ENCODE measurements at places on chromosomes 4 and X. TPM values are rescaled to one million over a fixed set of nuclear protein-coding genes. Genes with fewer than 3 reads are reported as not detected.

DNA sequence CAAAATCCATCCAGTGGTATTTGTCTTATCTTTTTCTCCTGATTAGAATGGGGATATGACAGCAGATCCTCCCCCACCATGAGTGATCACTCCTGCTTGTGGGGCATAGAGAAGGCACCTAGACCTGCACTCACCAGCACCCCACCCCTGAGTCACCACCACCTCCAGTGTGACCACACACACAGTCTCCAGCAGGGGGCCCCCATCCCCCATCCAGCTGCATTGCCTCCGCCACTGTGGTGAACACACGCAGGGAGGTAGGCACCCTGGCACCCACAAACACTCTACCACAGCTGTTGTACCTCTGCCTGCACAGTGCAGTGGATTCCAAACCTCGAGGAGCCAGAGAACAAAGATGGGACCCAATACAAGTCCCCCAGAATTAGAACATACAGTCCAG is 9.0 kb upstream of the MAGEA8 start:
- no peak for DNase-seq

DNA sequence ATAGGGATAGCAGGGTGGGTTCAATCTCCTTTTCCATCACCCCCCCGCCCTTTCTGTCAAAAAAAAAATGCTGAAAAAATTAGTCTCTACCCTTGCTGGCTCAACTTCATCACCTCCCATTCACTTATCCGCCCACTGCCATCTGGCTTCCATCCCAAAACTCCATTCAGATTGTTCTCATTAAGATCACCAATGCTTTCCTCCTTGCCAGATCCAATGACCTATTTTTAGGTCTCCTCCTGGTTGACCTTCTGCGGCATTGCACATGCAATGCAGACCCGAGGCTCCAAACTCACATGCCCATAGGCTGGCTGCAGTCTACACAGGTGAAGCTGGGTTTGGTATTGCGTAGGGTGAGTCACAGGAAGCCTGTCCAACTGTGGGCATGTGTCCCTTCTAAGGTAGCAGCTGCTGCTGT is 21.1 kb upstream of the STIM2 start:
- DNase-seq: peak; percentile 25

- DNase-seq: no peak
Measured at GRCh38 chr4:159593681-159594080, 490.8 kb downstream of the RAPGEF2 start.

DNA sequence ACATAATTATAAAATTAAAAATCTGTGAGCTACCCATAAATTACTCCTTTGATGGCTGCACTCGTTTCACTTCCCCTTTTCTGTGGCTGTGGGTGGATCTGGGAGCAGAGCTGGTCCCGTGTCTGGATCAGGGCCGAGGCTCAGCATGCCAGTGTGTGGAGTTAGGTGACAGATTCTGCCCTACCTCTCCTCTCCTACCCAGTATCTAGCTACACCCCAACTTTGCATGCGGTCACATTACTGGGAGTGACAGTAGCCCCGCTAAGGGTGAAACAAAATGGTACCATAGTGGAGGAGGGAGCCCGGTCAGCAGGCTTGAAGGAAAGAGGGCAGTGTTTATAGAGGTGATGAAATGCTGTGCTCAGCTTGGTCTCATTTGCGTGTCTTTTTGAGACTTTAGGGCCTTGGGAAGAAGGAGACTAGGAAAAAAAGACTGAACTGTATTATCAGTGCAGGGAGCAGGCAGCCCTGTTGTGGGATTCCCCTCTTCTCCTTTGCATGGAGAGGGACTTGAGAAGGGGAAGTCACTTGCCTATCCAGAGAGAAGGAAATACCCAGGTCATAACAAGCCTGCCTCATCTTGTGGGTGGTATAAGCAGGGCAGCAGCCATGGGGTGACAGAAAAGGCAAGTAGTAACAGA is 48.4 kb downstream of the ARHGAP10 start:
- DNase-seq: no peak

DNA sequence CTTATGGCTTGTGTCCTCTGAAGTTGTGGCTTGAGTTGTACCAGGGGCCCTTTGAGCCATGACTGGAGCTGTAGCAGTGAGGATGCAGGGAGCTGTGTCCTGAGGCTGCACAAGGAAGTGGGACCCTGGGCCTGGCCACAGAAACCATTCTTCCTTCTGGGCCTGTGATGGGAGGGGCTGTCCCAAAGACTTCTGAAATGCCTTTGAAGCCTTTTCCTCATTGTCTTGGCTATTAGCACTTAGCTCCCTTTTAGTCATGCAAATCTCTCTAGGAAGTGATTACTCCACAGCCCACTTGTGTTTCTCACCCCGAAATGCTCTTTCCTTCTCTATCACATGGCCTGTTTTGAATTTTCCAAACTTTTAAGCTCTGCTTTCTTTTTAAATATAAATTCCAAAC is 92.4 kb downstream of the FHDC1 start:
- DNase-seq: no peak

- peak; percentile 83 for DNase-seq
Measured at GRCh38 chrX:2325076-2325784, 175.5 kb downstream of the DHRSX start.

DNA sequence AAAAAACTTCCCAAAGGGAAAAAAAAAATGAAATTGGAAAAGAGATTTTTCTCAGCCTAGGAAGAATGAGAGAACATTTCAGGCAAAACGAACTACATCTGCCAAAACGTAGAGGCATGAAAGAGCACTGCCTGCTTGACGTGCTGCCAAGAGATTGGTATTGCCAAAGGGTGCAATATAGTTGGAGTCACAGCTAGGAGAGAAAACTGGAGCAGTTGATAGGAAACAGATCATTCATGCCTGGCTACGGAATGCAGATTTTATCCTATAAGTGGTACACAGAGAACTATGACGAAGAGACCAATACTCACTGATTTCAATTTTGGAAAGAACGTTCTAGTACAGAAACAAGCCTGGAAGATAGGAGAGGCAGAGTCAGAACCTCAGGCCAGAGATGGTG is 68.4 kb upstream of the IQCM start:
- peak; percentile 24 for DNase-seq

- no peak for DNase-seq
Measured at GRCh38 chr4:148445860-148446330, 3.7 kb upstream of the NR3C2 start.

DNA sequence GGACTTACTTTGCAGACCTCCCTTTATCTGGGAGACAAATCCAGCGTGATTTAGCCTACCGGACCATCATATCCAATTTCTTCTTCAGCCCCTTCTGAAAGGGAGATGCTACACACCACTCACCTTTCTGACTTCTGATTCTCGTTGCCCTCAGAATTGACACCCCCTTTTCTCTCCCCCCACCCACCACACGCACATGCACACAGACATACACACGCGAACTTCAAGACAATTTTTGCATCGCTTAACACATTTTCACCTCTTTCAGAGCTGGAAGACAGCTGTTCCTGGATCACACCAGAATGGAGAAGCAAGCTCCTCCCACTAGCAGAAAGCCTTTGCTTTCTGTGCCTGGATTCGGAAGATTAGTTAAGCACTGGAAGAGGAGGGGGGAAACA is 1.0 kb upstream of the SNCA start:
- no peak for DNase-seq

DNA sequence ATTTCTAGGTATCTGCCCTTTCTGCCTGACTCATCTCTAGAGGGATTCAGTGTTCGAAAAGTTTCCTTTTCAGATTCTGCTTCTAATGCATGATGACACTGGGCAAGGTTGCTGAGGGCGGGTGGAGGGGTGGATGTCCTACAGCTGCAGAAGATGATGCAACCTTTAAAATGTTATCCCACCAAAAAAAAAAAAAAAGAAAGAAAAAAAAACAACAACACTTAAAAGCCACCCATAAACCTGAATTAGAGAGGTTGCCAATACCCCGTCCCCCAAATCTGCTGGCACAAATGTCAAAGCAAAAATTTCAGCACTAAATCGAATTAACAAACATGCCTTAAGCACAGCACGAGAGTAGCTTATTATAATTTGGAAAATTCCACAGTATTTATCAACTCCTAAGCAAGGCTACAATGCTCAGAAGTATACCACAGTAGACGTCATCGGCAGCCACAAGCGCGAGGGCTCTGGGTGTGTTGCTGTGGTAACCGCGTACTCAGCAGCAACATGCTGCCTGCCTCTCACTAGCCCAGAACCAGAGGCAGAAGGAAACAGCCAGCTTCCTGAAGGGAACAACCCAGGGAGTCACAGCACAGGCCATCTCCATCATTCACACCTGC is 167.5 kb upstream of the MAP3K15 start:
- DNase-seq: peak; percentile 22

GRCh38 chr4:107993969-107994368 is 4.3 kb downstream of the HADH start:
- DNase-seq: no peak

DNA sequence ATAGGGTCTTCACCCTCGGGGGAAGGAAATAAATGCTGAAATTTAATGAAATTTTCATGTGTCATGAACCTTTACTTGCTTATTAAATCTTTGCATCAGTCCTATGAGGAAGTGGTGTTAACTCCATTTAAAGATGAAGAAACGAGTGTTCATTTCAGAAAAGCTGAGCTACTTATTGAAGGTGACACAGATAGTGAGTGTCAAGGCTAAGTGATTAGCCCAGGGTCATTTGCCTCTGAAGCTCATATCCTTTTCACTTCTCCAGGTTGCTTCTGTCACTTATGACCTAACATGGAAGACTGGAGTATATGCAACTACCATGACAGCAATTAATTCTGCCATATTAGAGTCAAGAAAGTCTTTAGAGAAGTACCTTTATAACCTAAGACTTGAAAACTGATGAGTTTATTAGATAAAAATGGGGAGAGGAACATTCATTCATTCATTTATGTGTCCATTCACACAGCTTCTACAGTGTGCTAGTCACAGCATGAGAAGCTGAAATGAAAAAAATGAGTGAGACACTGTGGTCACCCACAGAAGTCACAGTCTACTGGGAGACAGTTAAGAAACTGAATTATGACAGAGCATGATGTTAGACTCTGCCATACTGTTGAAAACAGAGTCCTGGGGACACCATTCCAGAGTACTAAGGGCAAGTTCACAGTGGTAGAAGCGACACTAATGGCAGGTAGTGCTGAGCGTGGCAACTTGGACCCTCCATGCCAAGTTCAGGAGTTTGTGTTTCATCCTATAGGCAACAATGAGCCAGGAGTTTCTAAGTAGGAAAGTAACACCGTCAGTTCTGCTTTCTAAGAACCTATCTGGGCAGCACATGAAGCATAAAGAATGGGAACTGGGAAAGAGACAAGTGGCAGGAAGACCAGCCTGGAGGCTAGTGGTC is 21.3 kb downstream of the ALPK1 start:
- no peak for DNase-seq

DNA sequence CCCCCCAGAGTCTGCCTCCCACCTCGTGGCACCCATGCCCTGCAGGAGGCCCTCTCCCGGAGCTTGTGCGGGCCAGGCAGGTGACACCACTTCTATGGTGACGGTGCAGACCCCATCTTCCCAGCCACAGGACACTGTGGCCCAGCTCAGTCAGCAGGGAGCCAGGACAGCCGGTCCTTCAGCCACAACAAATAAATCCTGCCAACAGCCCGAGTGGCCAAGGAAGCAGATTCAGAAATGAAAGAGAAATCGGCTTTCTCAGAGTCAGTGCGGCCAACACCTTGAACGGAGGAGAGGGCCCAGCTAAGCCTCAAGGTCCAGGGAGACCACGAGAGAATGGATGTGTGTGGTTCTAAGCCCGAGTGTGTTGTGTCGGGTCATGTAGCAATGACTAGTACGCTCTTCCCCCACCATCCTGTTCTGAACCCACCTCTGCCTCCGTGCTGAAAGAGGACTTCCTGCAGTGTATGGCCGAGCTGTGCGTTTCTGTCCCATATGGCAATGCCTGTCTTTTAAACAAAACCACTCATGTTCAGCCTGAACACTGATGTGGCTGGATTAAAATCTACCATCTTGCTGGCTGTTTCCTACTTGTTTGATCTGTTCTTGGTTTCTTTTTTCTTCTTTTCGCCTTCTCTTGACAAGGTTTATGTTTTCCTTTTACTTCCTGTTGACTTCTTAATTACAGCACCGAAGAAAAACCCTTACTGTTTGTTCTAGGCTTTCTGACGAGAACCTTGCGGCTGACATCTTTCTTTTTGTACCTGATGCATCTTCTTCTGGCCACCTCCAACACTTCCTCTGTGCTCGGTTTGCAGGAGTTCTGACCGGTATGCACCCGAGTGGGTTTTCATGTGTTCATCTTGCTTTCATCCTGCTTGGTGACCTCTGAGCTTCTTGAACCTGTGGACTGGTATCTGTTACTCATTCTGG is 53.1 kb downstream of the GAK start:
- DNase-seq: no peak

DNA sequence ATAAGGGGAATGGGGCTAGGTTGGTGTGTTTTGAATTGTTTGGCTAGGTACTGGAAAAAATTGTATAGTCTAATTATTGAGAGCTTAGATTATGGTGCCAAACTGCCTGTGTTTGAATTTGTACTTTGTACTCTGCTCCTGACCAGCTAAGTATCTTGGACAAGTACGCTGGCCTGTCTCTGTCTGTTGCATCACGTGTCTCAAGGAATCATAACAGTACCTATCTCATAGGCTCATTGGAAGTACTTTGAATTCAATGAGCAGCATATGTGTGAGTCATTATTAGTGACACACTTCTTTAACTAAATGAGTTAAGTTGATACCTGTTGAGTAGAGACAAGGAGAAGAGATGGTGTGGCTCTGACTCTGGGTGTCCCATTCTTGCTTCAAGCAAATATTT is 69.5 kb upstream of the MND1 start:
- no peak for DNase-seq

DNA sequence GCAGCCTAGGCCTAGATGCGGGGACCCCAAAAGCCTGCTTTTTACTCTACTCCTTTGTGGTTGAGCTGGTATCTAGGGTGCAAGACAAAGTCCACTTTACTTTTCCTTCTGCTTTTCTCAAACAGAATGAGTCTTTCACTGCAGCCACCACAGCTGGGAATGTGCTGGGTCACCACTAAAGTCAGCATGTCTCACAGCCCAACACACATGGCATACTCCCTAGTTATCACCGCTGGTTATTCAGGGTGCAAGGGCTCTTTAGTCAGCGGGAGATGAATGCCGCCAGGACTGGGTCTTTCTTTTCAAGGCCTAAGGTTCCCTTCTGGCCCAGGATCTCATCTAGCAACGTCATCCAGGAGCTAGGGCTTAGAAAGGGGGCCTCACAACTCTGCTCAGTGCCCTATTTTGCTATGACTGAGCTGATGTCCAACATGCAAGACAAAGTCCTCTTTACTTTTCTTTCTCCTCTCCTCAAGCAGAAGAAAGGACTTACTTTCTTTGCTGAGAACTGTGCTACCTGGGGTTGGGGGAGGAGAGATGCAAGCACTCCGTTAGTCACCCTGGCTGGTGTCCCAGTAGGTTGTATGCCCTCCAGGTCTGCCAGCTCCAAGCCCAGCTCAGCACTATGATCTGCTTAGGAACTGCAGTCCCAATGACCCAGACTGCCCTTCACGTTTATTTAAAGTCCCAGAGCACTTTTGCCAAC is 22.9 kb upstream of the STPG2 start:
- DNase-seq: peak; percentile 85

TEX13A gene
- not detected for total RNA-seq

PNMA3 gene
- total RNA-seq: not detected

NRK gene
- 0.16 TPM for total RNA-seq

PCDH18 gene
- total RNA-seq: 34.2 TPM

RNF128 gene
- total RNA-seq: 1.1 TPM

PDE6B gene
- total RNA-seq: 2.7 TPM

TRIM75 gene
- total RNA-seq: not detected

RHOXF1 gene
- 1.9 TPM for total RNA-seq

Measured in breast epithelium (tissue), 4 donors.